ENCODE measurements at places on chromosomes 12 and 14. TPM values are rescaled to one million over a fixed set of nuclear protein-coding genes. Genes with fewer than 3 reads are reported as not detected.
A peak's percentile ranks its signal among the peaks of the same experiment; 100 is the strongest.

Gene KDM5A
- 139 TPM for total RNA-seq

Gene PPP4R4
- 6.7 TPM for total RNA-seq

DNA sequence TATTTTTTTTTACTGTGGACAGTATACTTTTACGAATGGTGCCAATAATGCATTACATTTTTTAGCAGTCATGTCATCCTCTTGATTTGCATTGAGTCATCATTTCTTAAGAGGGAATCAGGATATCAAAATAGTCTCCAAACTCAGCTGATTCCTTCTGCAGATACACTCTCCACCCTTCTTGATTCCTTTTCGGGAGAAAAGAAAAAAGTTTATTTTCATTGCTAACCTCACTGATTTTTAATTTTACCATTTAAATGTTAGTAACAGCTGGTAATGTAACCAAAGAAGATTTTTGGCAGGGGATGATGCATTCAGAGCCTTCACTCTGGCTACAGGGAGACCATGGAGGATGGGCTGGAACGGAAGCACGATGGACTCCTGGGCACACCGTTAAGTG is 47.5 kb downstream of the MRPL42 start:
- no peaks in the 10 kb centered on the region for H3K36me3 ChIP-seq
- H3K4me1 ChIP-seq: no peaks in the 10 kb centered on the region
- peak overlapping the region; percentile 74 for H3K27ac ChIP-seq
- no peak overlapping the region for H3K4me3 ChIP-seq
- DNase-seq: no peak

DNA sequence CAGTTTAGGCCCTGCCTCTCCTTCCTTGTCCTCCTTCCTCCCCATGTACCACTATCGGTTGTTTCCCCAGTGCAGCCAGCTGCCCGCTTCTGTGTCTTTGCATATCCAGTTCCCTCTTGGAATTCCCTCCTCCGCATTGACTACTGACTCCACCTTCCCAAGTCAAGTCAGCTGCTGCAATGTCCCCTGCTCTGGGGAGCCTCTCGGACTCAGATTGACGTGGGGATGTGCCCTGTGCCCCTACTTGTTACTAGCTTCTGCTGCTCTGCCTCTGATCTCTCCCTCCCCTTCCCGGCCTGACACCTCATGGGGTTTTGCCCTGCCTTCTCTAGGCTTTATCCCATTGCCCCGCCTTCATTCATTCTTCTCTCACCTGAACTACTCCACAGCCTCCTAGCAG is 2.1 kb upstream of the CD9 start:
- no peak for DNase-seq
- H3K4me1 ChIP-seq: peaks cover 13% of the 10 kb centered on the region
- H3K27me3 ChIP-seq: peaks cover 57% of the 10 kb centered on the region
- peak overlapping the region; percentile 57 for H3K4me3 ChIP-seq
- H3K36me3 ChIP-seq: peaks cover 9% of the 10 kb centered on the region

Data from T-helper 17 cell (primary cell).